ENCODE measurements at places on chromosomes 12 and 14. TPM values are rescaled to one million over a fixed set of nuclear protein-coding genes. Genes with fewer than 3 reads are reported as not detected.

KRT71 gene
- total RNA-seq = not detected

POTEM gene
- total RNA-seq = not detected

CIROP gene
- total RNA-seq = 0.07 TPM

TGFB3 gene
- total RNA-seq = 1.7 TPM

SLC25A47 gene
- not detected for total RNA-seq

FITM1 gene
- 0.25 TPM for total RNA-seq

POTEG gene
- not detected for total RNA-seq

CEP128 gene
- 17.3 TPM for total RNA-seq

TC2N gene
- total RNA-seq = 29.6 TPM

SERPINA1 gene
- 5.1 TPM for total RNA-seq

SYT1 gene
- 34.7 TPM for total RNA-seq

DNA sequence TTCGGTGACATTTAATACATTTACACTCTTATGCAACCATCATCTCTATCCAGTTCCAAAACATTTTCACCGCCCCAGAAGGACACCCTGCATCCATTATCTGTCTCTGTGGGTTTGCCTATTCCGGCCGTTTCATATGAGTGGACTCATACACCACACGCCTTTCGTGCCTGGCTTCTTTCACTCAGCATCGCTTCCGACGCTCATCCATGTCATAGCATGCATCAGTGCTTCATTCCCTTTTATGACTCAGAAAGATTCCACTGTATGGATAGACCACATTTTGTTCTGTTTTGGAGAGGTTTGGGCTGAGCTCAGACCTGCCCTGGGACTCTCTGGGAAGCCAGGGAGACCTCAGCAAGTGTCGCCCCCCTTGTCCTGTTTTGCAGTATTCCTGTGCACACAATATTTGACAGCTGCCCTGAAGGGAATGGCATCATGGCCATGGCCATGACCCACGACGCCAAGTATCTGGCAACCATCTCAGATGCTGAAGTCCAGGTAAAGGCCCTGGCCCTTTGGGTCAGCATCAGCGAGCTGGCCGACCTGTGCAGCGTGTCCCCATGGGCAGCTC lies 23.8 kb downstream of the CFAP251 start:
- DNase-seq = no peak

DNA sequence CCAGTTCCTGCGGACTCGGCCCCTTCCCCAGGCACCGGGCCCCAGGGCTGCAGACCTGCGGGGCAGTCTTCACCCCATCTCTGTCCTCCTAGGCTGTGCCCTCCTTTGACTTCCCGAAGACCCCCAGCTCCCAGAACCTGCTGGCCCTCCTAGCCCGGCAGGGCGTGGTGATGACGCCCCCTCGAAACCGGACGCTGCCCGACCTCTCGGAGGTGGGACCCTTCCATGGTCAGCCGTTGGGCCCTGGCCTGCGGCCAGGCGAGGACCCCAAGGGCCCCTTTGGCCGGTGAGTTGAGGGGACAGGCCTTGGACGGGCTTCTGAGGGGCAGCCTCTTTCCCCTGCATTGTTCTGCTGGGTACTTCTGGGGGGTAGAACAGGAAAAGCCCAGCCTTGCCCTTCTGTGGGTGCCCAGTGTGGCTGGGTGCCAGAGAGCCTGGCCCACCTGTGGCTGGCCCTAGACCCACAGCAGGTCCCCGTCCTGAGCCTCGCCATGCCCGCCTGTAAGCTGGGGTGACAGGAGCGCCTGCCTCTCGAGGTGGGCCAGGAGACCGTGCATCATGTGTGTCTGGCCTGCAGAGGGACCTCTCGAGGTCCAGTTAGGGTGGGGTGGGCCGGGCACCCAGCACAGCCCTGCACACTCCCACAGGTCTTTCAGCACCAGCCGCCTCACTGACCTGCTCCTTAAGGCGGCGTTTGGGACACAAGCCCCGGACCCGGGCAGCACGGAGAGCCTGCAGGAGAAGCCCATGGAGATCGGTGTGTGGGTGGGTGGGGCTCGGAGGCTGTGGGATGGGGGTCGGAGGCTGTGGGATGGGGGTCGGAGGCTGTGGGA lies 12.6 kb upstream of the PUS1 start:
- no peak for DNase-seq

- DNase-seq = no peak
These were observed 373.5 kb downstream of the RPS29 start for GRCh38 chr14:49212721-49213120.

- DNase-seq = no peak
These were observed 12.9 kb downstream of the COL2A1 start for GRCh38 chr12:47991106-47992061.

- no peak for DNase-seq
These were observed 180.5 kb upstream of the HMGA2 start for GRCh38 chr12:65643595-65644386.

- DNase-seq = no peak
These were observed 574.1 kb downstream of the PRKD1 start for GRCh38 chr14:29353513-29353912.

DNA sequence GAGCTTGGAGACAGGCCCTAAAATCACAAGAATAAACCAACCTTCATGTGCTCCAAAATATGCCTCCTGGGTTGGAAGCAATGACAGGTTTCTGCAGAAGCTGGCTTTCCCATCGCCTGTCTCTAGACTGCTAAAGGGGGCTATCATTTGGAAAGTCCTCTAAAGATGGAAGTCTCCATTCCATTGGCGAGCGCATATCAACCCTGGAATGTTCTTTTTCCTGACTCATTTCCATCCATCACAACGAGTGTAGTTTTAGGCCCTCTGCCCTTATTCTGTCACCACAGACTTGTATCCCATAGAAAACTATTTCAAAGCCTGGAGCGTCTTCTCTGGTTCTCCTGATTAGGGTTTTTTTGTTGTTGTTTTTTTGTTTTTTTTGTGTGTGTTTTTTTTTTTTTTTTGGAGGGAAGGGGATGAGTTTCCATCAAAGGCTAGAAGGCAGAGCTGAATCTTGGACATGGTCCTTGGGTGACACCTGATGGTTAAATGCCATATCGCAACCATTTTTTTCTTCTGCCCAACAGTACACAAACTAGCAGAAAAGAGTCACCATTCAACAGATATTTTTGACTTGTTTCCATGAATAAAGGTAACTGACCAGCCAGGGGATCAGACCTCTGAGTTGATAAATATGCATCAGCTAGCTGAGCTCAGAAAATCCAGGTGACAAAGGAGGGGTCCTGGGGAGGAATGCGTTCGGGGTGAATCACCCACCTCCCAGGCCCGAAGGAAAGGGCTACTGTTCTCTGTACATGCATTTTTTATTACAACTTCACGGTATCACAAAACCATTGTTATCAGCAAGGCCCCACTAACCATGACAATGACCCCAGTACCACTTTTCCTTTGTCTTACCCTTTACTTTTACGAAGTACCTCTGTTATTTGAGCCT lies 40.5 kb downstream of the KCNA5 start:
- no peak for DNase-seq

GRCh38 chr12:59075968-59076490 lies 155.7 kb upstream of the LRIG3 start:
- DNase-seq = no peak

GRCh38 chr12:81245907-81246570 lies 168.2 kb downstream of the ACSS3 start:
- DNase-seq = no peak

DNA sequence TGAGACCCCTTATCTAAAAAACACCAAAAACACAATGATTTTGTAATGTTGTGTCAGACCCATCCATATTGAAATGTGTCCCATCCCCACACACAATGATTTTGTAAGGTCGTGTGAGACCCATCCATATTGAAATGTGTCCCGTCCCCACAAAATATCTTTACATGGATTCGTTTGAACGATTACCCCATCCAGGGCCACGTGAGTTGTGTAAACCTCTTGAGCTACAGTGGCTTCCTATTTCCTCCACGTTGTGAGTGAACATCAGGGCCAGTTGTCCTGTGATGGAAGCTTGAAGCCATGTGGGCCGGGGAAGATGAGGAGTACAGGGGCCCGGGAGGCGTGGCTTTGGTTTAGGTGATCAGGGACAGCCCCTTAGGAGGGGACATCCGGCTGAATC lies 27.0 kb upstream of the ULK1 start:
- DNase-seq = no peak

DNA sequence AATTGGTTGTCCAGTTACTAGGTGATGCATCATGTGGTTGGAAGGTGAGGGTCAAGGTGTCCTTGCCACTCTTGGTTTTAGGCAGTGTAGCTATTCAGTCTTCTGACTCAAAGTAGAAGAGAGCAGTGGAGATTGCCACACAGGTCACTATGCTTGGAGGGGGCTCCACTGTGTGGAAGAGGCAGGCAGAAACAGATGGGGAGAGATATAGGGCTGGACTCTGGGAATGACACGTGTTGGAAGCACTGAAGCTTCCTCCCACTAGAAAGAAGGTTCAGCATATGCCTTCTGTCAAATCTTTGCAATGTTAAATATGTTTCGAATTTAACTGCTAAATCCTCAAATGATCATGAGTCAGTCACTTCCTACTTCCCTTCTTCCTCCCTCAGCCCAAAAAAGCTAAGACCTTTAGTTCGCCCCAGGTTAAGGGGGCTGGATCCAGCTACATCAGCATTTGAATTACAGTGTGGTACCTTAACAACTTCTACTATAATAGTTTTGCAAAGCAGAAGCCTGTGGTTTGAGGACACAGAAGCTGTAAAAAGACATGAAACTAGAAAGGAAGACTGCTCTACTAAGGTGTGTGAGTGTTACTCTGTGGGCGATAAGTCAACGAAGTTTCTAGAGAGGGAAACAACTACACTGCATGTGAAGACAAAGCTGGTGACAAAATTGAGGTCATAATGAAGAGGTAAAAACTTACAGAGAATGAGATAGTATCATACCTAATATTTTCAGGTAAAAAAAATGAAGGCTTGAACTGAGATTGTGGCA lies 228.0 kb downstream of the NELL2 start:
- no peak for DNase-seq

GRCh38 chr12:54175200-54175963 lies 13.4 kb downstream of the SMUG1 start:
- no peak for DNase-seq

DNA sequence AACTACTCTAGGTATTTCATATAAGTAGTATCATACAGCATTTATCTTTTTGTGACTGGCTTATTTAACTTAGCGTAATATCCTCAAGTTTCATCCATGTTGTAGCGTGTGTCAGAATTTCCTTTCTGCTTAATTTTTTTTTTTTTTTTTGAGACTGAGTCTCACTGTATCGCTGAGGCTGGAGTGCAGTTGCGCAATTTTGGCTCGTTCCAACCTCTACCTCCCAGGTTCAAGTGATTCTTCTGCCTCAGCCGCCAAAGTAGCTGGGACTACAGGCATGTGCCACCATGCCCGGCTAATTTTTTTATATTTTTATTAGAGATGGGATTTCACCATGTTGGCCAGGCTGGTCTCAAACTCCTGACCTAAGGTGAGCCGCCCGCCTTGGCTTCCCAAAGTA lies 28.9 kb downstream of the PNMA1 start:
- no peak for DNase-seq

GRCh38 chr12:92553389-92553788 lies 149.4 kb upstream of the PLEKHG7 start:
- DNase-seq = no peak

DNA sequence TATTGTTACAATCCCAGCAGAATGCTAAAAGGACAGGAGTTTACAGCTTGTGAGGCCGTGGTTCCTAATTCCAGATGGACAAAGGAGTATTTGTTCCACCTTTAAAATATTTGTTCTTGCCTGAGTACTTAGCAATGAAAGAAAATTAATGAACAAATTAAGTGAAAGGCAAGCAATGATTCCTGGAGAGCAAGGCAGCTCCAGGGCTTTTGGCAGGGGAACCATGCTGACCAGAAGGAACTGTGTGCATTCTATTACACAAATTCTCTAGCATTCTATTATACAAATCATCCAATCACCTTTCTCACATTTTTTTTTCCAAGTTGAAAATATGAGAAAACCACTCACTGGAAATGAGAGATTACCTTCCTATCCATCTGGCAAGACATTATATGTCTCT lies 1.8 kb upstream of the BMAL2 start:
- DNase-seq = no peak

GRCh38 chr14:69489495-69489894 lies 5.0 kb downstream of the PLEKHD1 start:
- no peak for DNase-seq

- DNase-seq = no peak
These were observed 72.8 kb downstream of the ANKS1B start for GRCh38 chr12:99911967-99912366.

GRCh38 chr12:22014783-22015144 lies 31.3 kb upstream of the CMAS start:
- no peak for DNase-seq

DNA sequence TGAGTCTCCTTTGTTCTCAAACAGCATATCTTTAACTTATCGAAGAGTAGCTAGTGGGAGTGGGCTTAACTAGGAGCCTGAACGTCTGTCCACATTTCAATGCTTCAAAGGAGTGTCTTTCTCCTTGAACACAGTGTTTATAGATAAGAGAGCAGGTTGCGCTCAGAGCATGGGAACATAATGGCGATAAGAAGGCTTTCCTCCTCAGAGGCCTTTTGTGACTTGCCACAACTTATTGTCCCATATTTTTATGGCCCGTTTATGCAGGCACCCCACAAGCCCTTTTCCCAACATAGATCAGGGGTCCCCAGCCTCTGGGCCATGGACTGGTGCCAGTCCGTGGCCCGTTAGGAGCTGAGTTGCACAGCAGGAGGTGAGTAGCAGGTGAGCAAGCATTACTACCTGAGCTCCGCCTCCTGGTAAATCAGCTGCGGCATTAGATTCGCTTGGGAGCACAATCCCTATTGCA lies 2.6 kb upstream of the DDX47 start:
- DNase-seq = no peak

DNA sequence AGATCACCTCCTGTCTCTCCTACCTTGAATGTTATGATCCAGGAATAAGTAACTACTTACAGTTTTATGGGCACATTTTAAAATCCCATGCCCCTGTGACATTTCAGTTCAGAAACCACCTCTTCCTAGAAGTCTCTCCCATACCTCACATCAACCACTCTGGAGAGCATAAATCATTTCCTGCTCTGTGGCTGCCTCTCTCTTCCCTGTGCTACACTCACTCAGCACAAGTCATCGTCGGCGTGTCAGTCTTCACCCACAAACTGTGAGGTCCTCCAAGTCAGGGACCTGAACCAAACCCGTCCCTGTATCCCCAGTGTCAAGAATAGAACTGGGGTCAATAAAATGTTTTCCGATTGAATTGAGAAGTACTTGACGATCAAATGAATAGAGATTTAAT lies 863.3 kb downstream of the BCL11B start:
- DNase-seq = no peak

DNA sequence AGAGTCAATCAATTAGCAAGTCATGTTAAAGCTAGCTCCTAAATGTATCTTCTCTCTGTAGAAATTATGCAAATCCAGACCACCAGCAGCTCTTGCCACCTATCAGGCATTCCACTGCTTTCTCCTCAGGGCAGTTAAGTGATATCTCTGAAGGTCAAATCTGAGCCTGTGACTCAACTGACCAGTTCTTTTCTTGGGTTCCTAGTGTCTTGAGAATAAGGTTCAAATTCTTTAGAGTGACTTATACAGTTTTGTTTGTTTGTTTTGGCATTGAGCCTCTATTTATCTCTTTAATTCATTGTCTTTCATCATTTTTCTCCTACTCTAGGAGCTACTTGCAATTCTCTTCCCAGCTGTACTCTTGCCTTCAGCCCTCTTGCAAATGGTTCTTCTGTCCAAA lies 2.5 kb upstream of the LRIG3 start:
- no peak for DNase-seq
